ENCODE measurements at places on chromosomes 11 and 22. TPM values are rescaled to one million over a fixed set of nuclear protein-coding genes. Genes with fewer than 3 reads are reported as not detected.

- peak; percentile 83 for DNase-seq
Observed at GRCh38 chr11:1889224-1889930, 2.3 kb downstream of the PRR33 start.

DNA sequence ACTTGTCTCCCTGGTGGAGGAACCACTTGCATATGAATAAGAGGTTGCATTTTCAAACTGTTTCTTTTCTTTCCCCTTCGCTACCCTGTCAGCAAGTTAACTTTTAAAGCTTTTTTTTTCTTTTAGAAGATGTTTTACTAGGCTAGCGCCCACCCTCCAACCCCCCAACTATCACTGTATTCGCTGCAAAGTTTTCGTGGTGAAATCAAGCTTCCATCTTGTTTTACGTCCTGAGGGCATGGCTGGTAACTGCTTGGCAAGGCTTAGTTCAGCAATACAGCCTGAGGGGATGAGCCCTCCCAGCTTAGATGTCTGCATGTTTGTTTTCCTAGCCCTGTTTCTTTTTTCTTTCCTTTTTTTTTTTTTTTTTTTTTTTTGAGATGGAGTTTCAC lies 1359.3 kb downstream of the LRRC4C start:
- no peak for DNase-seq

DNA sequence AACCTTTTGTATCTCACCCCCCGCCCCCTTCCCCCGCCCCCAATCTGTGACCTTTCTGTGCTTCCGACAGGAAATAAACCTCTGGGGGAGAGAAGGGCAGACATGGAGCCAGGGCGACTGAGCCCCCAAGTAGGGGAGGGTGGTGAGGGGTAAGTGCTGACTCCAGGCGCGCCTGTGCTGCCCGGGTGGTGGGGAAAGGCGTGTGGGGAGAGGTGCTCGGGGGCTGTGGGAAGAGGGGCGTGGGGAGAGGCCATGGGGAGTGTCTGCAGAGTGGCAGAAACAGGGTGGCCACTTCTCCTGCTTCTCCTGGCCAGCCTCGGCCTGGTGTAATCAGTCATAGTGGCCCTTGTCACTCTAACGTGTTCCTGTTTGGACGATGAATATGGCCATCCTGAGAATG lies 8.0 kb downstream of the SLC16A8 start:
- DNase-seq: no peak

GRCh38 chr11:111819829-111820237 lies 51.5 kb downstream of the ALG9 start:
- no peak for DNase-seq

- DNase-seq: no peak
Observed at GRCh38 chr11:61983419-61983818, 16.0 kb upstream of the FTH1 start.

GRCh38 chr11:69231466-69232018 lies 62.4 kb upstream of the MYEOV start:
- DNase-seq: no peak

DNA sequence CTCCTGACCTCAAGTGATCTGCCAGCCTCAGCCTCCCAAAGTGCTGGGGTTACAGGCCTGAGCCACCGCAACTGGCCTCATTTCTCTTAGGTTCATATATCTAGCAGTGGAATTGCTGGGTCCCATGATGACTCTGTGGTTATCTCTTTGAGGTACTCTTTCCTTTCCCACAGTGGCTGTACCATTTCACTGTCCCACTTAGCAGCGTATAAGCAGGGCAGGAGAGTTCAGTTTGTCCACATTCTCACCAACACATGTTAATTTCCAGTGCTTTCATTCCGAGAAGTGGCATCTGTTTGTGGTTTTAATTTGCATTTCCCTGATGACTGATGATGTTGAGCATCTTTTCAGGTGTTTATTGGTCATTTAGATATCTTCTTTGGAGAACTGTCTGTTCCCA lies 16.4 kb downstream of the PRR5 start:
- DNase-seq: no peak

- no peak for DNase-seq
Observed at GRCh38 chr11:115290479-115290878, 213.7 kb downstream of the CADM1 start.

- DNase-seq: no peak
Observed at GRCh38 chr22:23691748-23692423, 1.1 kb downstream of the RGL4 start.

Gene MB
- total RNA-seq: not detected

Gene TRAPPC4
- total RNA-seq: 65.6 TPM

Gene GLB1L2
- total RNA-seq: 1.00 TPM

Gene PLEKHA7
- total RNA-seq: 0.84 TPM

Data from CD8-positive, alpha-beta T cell (primary cell).